Spinal cord (tissue), 10 donors: ENCODE measurements at places on chromosomes 5 and 9. TPM values are rescaled to one million over a fixed set of nuclear protein-coding genes. Genes with fewer than 3 reads are reported as not detected.
A peak's percentile ranks its signal among the peaks of the same experiment; 100 is the strongest.

DNA sequence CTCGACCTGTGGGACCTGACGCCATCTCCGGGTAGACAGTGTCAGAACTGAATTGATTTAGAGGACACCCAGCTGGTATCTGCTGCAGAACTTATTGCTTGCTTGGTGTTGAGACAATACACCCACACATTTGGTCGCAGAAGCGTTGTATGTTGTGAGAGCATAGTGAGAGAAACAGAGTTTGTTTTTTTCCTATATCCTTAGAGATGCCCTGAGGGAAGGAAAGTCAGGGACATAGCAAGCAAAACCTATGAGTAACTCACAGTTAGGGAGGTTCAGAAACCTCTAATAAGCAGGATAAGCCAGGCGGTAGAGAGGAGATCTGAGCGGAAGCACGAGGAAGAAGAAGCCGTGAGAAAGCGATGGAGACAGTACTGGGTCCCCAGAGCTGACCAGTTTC is 59.8 kb downstream of the PTCD2 start:
- H3K27me3 ChIP-seq = no peaks in the 10 kb centered on the region
- no peak overlapping the region for H3K4me3 ChIP-seq
- H3K4me1 ChIP-seq = no peaks in the 10 kb centered on the region
- DNase-seq = no peak
- H3K36me3 ChIP-seq = no peaks in the 10 kb centered on the region
- H3K27ac ChIP-seq = no peak overlapping the region

The APBA1 gene
- total RNA-seq = 76.4 TPM

The TAF11L12 gene
- not detected for total RNA-seq

DNA sequence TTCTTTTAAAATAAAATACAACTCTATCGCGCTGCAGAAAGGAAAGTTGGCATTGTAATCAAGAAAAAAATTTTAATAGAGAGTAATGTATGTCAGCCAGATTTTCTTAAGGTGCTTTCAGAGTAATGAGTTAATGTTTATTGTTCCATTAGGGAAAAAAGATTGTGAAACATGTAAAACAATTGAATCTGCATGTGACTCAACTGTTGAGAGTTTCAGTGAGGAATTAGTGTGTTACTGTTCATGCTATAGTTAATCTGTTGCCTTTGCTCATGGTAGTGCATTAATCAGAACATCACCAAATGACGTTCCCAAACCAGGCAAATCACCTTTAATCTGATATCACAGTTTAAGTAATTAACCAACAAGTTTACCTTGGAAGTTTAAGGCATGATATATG is 600.5 kb downstream of the NR2F1-AS1 start:
- H3K4me3 ChIP-seq = no peak overlapping the region
- no peaks in the 10 kb centered on the region for H3K27me3 ChIP-seq

DNA sequence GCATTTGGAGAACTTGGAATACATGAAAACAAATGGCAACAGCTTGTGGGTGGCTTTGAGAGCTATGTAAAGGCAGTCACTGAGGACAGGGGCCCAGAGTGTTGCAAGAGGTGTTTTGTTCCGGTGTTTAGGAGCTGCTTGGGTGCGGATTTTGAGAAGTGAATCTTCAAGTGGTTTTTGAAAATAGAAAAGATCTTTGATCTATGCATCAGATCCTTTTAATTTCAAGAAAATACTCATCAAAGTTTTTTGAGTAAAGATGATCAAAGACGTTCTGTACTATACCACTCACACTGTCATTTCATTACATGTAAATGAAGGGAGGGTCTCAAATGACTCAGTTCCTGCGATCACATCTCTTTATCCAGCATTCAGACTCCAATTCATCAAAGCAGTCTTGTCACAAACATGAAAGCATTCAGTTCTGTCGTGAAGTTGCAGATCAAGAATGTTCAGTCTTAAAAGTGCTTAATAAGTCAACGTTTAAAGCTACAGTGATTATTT is 112.5 kb downstream of the WDR41 start:
- DNase-seq = no peak
- no peak overlapping the region for H3K4me3 ChIP-seq
- H3K4me1 ChIP-seq = no peaks in the 10 kb centered on the region

- H3K27ac ChIP-seq = peak overlapping the region; percentile 63
- no peaks in the 10 kb centered on the region for H3K36me3 ChIP-seq
- no peaks in the 10 kb centered on the region for H3K27me3 ChIP-seq
- peaks cover 22% of the 10 kb centered on the region for H3K4me1 ChIP-seq
- H3K4me3 ChIP-seq = no peak overlapping the region
Measured at GRCh38 chr5:103373597-103374472, 115.3 kb downstream of the MACIR start.
